ENCODE measurements at places on chromosomes 1 and 21. TPM values are rescaled to one million over a fixed set of nuclear protein-coding genes. Genes with fewer than 3 reads are reported as not detected.

GRCh38 chr1:6509919-6510291 lies 18.4 kb upstream of the PLEKHG5 start:
- no peak overlapping the region for H3K4me3 ChIP-seq
- no peaks in the 10 kb centered on the region for H3K4me1 ChIP-seq
- no peak overlapping the region for H3K27ac ChIP-seq
- no peak for DNase-seq
- H3K36me3 ChIP-seq, result no peaks in the 10 kb centered on the region

DNA sequence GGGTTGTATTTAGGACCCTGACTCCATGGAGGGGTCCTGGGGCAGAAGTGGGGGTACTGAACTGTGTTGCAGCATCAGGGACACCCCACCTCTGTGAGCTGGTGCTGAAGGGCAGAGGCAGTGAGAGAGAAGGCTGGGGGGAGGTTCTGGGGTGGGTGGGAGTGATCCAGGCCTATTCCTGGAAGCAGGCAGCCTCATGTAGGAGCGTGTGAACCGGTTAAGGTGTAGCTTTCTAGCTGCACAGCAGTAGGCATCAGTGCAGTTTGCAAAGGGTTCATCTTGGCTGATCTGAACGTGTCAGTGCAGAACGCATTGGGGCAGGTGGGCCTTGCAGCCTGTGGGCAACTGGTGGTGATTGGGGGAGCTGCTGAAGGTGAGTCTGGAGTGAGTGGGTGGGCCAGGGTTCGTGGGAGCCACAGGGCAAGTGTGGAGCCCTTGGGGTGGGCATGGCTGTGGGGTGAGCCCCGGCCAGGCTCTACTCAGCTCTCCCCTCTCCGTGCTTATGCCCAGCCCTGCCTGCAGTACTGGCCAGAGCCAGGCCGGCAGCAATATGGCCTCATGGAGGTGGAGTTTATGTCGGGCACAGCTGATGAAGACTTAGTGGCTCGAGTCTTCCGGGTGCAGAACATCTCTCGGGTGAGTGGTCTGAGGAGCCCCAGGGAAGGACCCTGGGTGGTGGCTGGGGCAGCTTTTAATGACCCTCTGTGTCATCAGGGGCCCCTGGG lies 86.7 kb downstream of the PTPRU start:
- H3K27me3 ChIP-seq, result no peaks in the 10 kb centered on the region
- no peak overlapping the region for H3K4me3 ChIP-seq
- no peak overlapping the region for H3K27ac ChIP-seq
- peaks cover 4% of the 10 kb centered on the region for H3K36me3 ChIP-seq

- H3K27me3 ChIP-seq, result peaks cover 21% of the 10 kb centered on the region
- peak overlapping the region; percentile 47 for H3K4me3 ChIP-seq
- H3K36me3 ChIP-seq, result no peaks in the 10 kb centered on the region
- DNase-seq, result peak; percentile 71
These were observed 5.4 kb downstream of the FOXO6 start for GRCh38 chr1:41366455-41367287.

- peaks cover 12% of the 10 kb centered on the region for H3K4me1 ChIP-seq
- H3K4me3 ChIP-seq, result peak overlapping the region; percentile 60
- no peaks in the 10 kb centered on the region for H3K27me3 ChIP-seq
- DNase-seq, result peak; percentile 90
These were observed 775 bp downstream of the TMEM125 start for GRCh38 chr1:43270421-43271095.

GRCh38 chr1:115854005-115854404 lies 13.1 kb upstream of the NHLH2 start:
- H3K27me3 ChIP-seq, result no peaks in the 10 kb centered on the region
- H3K4me3 ChIP-seq, result no peak overlapping the region
- no peak overlapping the region for H3K27ac ChIP-seq
- no peaks in the 10 kb centered on the region for H3K4me1 ChIP-seq
- no peak for DNase-seq
- H3K36me3 ChIP-seq, result no peaks in the 10 kb centered on the region

DNA sequence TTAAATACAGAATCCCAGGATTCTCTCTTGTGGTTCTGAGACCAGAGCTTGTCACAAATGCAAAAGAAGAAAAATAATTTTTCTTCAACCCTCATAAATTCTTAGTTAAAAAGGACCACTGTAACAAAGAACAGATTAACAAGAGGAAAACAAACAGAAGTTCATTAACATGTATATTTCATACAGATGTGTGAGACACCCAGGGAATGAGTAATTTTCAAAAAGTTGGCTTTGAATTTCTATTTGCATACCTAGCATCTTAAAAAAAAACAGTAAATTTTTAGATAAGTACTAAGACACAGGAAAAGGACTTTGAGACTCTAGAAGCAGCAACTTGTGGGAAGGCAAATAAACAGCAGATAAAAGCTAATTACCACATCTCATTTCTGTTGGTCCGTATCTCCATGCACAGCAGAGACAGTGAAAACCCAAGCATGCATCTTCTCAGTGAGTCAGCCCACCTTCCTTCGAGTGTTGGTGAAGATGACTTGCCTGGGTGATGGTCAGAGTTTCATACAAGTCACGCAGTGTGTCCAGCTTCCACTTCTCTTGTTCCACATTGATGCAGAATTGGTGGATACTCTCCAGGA lies 399.9 kb upstream of the ADAMTS5 start:
- no peak overlapping the region for H3K27ac ChIP-seq
- no peaks in the 10 kb centered on the region for H3K4me1 ChIP-seq
- H3K36me3 ChIP-seq, result no peaks in the 10 kb centered on the region
- H3K27me3 ChIP-seq, result no peaks in the 10 kb centered on the region
- no peak overlapping the region for H3K4me3 ChIP-seq
- no peak for DNase-seq

DNA sequence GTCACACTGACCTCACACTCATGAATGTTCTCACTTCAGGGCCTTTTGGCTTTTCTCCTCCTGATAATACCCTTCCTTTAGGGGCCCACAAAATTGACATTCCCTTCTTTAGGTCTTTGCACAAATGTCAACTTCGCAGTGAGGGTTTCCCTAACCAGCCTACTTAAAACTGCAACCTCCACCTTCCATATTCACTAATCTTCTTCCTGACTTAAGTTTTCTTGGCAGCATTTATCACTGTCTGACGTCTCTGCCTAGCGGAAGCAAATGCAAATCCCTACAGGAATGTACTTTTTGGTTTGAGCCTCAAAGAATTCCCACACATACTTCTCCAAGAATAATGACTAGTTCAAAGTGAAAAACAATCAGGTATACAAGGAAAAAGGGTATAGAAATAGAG lies 32.8 kb downstream of the INTS7 start:
- H3K27ac ChIP-seq, result no peak overlapping the region
- H3K4me3 ChIP-seq, result no peak overlapping the region
- H3K4me1 ChIP-seq, result no peaks in the 10 kb centered on the region
- no peak for DNase-seq
- peaks cover 5% of the 10 kb centered on the region for H3K36me3 ChIP-seq

GRCh38 chr1:26537951-26538352 lies 8.4 kb downstream of the RPS6KA1 start:
- no peak for DNase-seq
- no peaks in the 10 kb centered on the region for H3K4me1 ChIP-seq
- H3K27ac ChIP-seq, result no peak overlapping the region
- no peaks in the 10 kb centered on the region for H3K36me3 ChIP-seq
- no peak overlapping the region for H3K4me3 ChIP-seq
- H3K27me3 ChIP-seq, result no peaks in the 10 kb centered on the region

The ODF2L gene
- total RNA-seq, result 30.8 TPM

The OR2L5 gene
- not detected for total RNA-seq

The CELA2A gene
- total RNA-seq, result not detected

The SLC35F3 gene
- 0.78 TPM for total RNA-seq

The CLCA1 gene
- total RNA-seq, result not detected

The C1orf210 gene
- 12.0 TPM for total RNA-seq
